ENCODE measurements at places on chromosomes 5 and 9. TPM values are rescaled to one million over a fixed set of nuclear protein-coding genes. Genes with fewer than 3 reads are reported as not detected.

Gene RAPGEF6
- total RNA-seq: 16.4 TPM

Gene LCN1
- total RNA-seq: not detected

Gene BRINP1
- not detected for total RNA-seq

Gene ADRB2
- 0.97 TPM for total RNA-seq

Gene AMBP
- total RNA-seq: 0.15 TPM

Gene GARNL3
- total RNA-seq: 2.6 TPM

Gene GPR150
- 0.30 TPM for total RNA-seq

Gene PURA
- total RNA-seq: 8.4 TPM

Gene FBP2
- not detected for total RNA-seq

Gene QRFP
- not detected for total RNA-seq

Gene SLC46A2
- not detected for total RNA-seq

Gene RABGAP1
- total RNA-seq: 27.0 TPM

Gene SERF1A
- total RNA-seq: 11.4 TPM

Gene ALDOB
- not detected for total RNA-seq

Gene INSL4
- not detected for total RNA-seq

Gene AIF1L
- 16.4 TPM for total RNA-seq

Gene GM2A
- total RNA-seq: 11.4 TPM

Gene TPPP
- total RNA-seq: 0.15 TPM

Gene KIF4B
- 0.30 TPM for total RNA-seq

Gene ELAVL2
- not detected for total RNA-seq

Gene TSPAN17
- total RNA-seq: 38.0 TPM

Gene IFNB1
- total RNA-seq: 0.46 TPM

Gene SPINK7
- total RNA-seq: not detected

Gene IL5
- not detected for total RNA-seq

Gene DNAH5
- 0.32 TPM for total RNA-seq

Gene PPP3R2
- not detected for total RNA-seq

Gene GFI1B
- total RNA-seq: not detected

Gene DRD1
- total RNA-seq: not detected

Gene KIF20A
- 52.6 TPM for total RNA-seq

Gene DMRTA1
- 0.32 TPM for total RNA-seq

Gene DAB2
- total RNA-seq: 76.0 TPM

Gene RNF208
- not detected for total RNA-seq
